ENCODE measurements at places on chromosomes 7 and 10.

DNA sequence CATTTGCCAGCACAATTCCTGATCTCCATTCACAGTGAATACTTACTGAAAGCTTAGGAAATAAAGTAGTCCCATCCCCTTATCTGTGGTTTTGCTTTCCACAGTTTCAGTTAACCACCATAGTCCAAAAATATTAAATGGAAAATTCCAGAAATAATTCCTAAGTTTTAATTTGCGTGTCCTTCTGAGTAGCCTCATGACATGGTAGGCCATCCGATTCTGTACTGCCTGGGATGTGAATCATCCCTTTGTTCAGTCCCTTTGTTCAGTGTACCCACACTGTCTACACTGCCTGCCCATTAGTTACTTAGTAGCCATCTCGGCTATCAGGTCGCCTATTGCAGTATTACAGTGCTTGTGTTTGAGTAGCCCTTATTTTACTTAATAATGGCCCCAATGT is 14.2 kb downstream of the RAB11FIP2 start:
- DNase-seq, result no peak

GRCh38 chr7:155495440-155496248 is 37.7 kb downstream of the EN2 start:
- DNase-seq, result no peak

- no peak for DNase-seq
Measured at GRCh38 chr10:21514818-21515351, 10.6 kb downstream of the SKIDA1 start.

GRCh38 chr7:111004310-111004901 is 86.5 kb upstream of the LRRN3 start:
- DNase-seq, result no peak

DNA sequence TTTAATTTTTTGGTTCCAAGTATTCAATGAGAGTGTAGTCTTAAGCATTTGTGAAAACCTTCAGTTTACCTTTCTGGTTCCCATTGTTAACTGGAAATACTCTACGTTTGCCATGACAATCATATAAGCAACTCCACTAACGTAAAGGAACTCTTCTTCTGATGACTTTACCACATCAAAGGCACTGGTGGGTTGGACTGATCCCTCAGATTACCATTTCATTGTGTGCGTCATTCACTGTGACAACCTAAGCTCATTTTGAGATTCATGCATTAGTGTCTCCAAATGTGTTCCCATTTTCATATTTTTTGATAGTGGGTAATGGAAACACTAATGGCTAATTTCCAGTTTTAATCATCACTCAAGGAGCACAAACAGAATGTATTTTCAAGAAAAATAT is 119.9 kb upstream of the COL1A2 start:
- no peak for DNase-seq

- no peak for DNase-seq
Measured at GRCh38 chr7:50761713-50762112, 21.0 kb downstream of the GRB10 start.

- DNase-seq, result no peak
Measured at GRCh38 chr7:266851-267840, 22.8 kb upstream of the FOXL3 start.
